NCI-H2081 (cell line): ENCODE measurements at places on chromosomes 2 and 18.
A peak's percentile ranks its signal among the peaks of the same experiment; 100 is the strongest.

- DNase-seq, result no peak
Observed at GRCh38 chr2:144886862-144887261, 366.9 kb upstream of the ZEB2 start.

DNA sequence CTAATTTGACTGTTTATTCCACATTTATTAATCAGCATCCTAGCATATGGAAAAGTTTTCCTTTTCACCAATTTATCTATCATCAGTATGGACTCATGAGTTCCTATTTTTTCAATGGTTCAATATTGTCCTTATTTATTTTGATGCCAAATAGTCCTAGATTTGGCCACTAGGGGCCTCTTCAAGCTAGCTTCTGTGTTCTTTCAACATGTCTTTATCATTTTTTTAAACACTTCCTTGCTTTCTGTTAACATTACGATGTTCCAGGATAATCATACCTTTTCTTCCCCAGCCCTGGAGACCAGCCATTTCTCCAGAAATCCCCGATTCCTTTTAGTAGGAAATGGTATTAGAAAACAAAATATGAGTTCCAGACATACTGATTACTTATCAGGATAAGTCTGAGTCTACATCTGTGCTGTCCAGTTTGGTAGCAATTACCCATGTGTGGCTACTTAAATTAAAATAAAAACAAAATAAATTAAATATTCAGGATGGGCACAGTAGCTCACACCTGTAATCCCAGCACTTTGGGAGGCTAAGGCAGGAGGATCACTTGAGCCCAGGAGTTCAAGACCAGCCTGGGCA is 70.6 kb downstream of the RPE start:
- peak; percentile 37 for DNase-seq

DNA sequence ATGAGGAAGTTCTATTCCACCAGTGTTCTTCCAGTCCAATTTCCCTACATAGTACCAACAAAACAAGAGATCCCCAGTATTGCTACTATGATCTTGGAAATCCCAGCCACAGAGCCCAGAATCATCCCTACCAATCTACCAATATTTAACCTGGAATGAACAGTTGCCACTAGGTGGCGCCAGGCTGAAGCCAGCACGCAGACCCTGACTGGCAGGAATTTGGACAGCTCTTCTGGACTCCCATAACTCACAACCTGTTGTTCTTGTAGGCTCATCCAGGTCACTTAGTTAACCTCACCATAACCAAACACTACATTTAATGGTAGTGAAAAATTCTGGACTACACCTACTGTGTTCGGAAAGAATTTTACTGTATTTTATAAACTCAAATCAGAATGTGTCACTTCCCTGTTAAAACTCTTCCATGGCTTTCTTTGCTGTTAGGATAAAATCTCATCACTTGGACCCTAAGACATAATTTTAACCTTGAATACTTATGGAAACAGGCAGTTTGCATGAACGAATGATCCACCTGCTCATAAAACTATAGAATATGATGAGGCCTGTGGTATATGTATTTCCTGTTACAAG is 59.8 kb upstream of the SLC38A11 start:
- DNase-seq, result peak; percentile 88

GRCh38 chr18:55475916-55476315 is 112.1 kb downstream of the TCF4 start:
- DNase-seq, result no peak

- DNase-seq, result no peak
Observed at GRCh38 chr2:218849721-218850120, 9.9 kb upstream of the WNT6 start.

GRCh38 chr2:183416753-183417152 is 292.5 kb downstream of the NUP35 start:
- no peak for DNase-seq

DNA sequence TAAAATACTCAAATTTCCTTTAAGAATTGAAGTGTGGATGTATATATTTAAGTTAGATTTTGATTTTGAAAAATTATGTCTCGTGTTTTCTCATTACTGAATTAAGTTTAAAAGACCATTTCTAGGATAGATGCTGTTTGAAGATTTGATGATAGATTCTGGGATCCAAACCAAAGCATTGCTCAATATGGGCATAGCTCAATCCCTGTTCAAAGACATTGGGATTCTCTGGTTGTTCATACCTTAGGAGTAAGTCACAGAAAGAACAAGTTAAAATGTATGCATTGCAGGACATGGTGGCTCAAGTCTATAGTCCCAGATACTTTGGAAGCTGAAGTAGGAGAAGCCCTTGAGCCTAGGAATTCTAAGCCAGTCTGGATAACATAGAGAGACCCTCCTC is 622.3 kb downstream of the ADCYAP1 start:
- no peak for DNase-seq
